Vein endothelial cell (primary cell): ENCODE measurements at places on chromosomes 12 and 14. TPM values are rescaled to one million over a fixed set of nuclear protein-coding genes. Genes with fewer than 3 reads are reported as not detected.

Gene GARIN6
- not detected in 2 replicates for total RNA-seq

Gene GALNT6
- total RNA-seq = 63.4 and 69.8 TPM in 2 replicates

Gene HRK
- total RNA-seq = not detected in 2 replicates

Gene AQP2
- not detected in 2 replicates for total RNA-seq

Gene LRTM2
- total RNA-seq = 0.10 TPM in 1 of 2 replicates, not detected in the other

Gene SELPLG
- total RNA-seq = 0.29 TPM in 1 of 2 replicates, not detected in the other

Gene ZNF268
- total RNA-seq = 21.9 and 23.8 TPM in 2 replicates

Gene CD163
- total RNA-seq = not detected in 2 replicates

Gene PTGES3
- 85.3 and 123 TPM in 2 replicates for total RNA-seq

Gene KRT7
- 129 and 1,019 TPM in 2 replicates for total RNA-seq

Gene RILPL2
- total RNA-seq = 3.4 and 3.6 TPM in 2 replicates

Gene KRT78
- total RNA-seq = not detected in 2 replicates

Gene CCDC177
- total RNA-seq = not detected in 2 replicates

Gene BCL2L14
- total RNA-seq = not detected in 2 replicates

Gene OAS3
- total RNA-seq = 8.5 and 13.7 TPM in 2 replicates

Gene ACOT4
- under 0.01 and 0.38 TPM in 2 replicates for total RNA-seq

Gene CABP1
- not detected in 2 replicates for total RNA-seq

Gene DHRS7
- 46.1 and 46.4 TPM in 2 replicates for total RNA-seq

Gene DUSP6
- 275 and 473 TPM in 2 replicates for total RNA-seq

Gene ERBB3
- 0.33 and 0.48 TPM in 2 replicates for total RNA-seq

Gene NUAK1
- 84.6 and 116 TPM in 2 replicates for total RNA-seq

Gene KLRC2
- total RNA-seq = not detected in 2 replicates

Gene FOXN4
- not detected in 2 replicates for total RNA-seq

Gene SLC22A17
- total RNA-seq = 0.76 and 1.6 TPM in 2 replicates

Gene KRT79
- total RNA-seq = not detected in 2 replicates

Gene NXPH4
- 0.19 TPM in 1 of 2 replicates, not detected in the other for total RNA-seq

Gene ERP27
- total RNA-seq = 0.33 and 1.3 TPM in 2 replicates

Gene KCNMB4
- total RNA-seq = 0.65 and 0.86 TPM in 2 replicates

Gene OR4E2
- not detected in 2 replicates for total RNA-seq

Gene ANO4
- 0.33 TPM in 1 of 2 replicates, not detected in the other for total RNA-seq

Gene TAS2R10
- 0.98 and 1.5 TPM in 2 replicates for total RNA-seq

Gene APAF1
- 21.9 and 38.5 TPM in 2 replicates for total RNA-seq

Gene KLRC1
- not detected in 2 replicates for total RNA-seq

Gene HNF1A
- total RNA-seq = not detected in 2 replicates

Gene CYP46A1
- 0.19 TPM in 1 of 2 replicates, not detected in the other for total RNA-seq

Gene OTX2
- total RNA-seq = not detected in 2 replicates

Gene ORMDL2
- 20.9 and 23.6 TPM in 2 replicates for total RNA-seq

Gene CRIP1
- 1.1 and 2.0 TPM in 2 replicates for total RNA-seq

Gene ARMH4
- total RNA-seq = 1.3 and 1.6 TPM in 2 replicates

Gene NYNRIN
- 14.6 and 28.7 TPM in 2 replicates for total RNA-seq
